Lower lobe of right lung (tissue), 2 donors: ENCODE measurements at places on chromosomes 16 and 17.

GRCh38 chr16:88602091-88602490 is 31.9 kb downstream of the ZC3H18 start:
- peak; percentile 67 for DNase-seq

DNA sequence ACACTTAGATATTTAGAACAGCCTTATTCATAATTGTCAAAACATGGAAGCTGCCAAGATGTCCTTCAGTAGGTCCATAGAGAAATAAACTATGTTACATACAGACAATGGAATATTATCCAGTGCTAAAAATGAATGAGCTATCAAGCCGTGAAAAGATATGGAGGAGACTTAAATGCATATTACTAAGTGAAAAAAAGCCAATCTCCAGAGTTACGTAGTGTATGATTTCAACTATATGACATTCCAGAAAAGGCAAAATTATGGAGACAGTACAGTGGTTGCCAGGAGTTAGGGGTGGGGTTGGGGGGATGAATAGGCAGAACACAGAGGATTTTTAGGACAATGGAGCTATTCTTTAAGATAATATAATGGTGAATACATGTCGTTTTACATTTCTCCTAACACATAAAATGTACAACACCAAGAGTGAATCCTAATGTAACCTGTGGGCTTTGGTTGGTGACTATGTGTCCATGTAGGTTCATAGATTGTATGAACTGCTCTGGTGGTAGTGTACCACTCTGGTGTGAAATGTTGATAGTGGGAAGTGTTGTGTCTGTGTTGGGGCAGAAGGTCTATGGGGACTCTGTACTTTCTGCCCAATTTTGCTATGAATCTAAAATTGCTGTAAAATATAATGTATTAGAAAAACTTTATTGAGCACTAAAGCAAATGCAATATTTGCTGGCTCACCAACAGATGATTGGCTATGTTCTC is 122.6 kb downstream of the USP22 start:
- no peak for DNase-seq

- no peak for DNase-seq
Measured at GRCh38 chr16:15523939-15524338, 89.6 kb downstream of the BMERB1 start.

- peak; percentile 63 for DNase-seq
Measured at GRCh38 chr17:38747463-38748148, 530 bp downstream of the PCGF2 start.

- DNase-seq = no peak
Measured at GRCh38 chr17:44556166-44556831, 985 bp upstream of the FZD2 start.

- no peak for DNase-seq
Measured at GRCh38 chr16:87201052-87201451, 116.1 kb downstream of the C16orf95 start.
